Bladder microvascular endothelial cell (primary cell): ENCODE measurements at places on chromosomes 12 and 14. TPM values are rescaled to one million over a fixed set of nuclear protein-coding genes. Genes with fewer than 3 reads are reported as not detected.

SLC8A3 gene
- total RNA-seq: 0.16 and 1.3 TPM in 2 replicates

CACNA2D4 gene
- not detected in 2 replicates for total RNA-seq

LRP1-AS gene
- not detected in 2 replicates for total RNA-seq

GPRC5D gene
- total RNA-seq: not detected in 2 replicates

FGF23 gene
- not detected in 2 replicates for total RNA-seq

RNASE2 gene
- total RNA-seq: not detected in 2 replicates

RNASE3 gene
- total RNA-seq: not detected in 2 replicates

RHOJ gene
- total RNA-seq: 58.1 and 312 TPM in 2 replicates
